ENCODE measurements at places on chromosomes 5 and 9.

GRCh38 chr5:10393491-10393890 lies 40.0 kb downstream of the MARCHF6 start:
- DNase-seq = no peak

DNA sequence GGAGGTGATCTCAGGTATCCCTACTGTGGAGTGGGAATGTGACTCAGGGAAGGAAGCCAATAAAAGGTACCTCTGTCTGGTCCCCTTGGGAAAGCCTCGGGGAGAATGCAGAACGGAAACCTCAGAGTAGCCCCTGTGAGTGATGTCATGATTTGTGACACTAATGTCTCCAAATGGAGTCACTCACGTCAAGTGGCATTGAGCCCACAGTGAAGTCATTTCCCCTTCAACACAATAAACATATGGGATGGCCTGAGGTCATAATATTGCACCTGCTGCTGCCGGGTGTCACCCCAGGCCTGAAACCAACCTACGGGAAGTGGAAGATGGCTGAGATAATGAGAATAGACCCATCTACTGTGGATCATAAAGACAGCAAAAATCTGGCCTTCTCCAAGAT lies 75.9 kb upstream of the GOLM1 start:
- no peak for DNase-seq

DNA sequence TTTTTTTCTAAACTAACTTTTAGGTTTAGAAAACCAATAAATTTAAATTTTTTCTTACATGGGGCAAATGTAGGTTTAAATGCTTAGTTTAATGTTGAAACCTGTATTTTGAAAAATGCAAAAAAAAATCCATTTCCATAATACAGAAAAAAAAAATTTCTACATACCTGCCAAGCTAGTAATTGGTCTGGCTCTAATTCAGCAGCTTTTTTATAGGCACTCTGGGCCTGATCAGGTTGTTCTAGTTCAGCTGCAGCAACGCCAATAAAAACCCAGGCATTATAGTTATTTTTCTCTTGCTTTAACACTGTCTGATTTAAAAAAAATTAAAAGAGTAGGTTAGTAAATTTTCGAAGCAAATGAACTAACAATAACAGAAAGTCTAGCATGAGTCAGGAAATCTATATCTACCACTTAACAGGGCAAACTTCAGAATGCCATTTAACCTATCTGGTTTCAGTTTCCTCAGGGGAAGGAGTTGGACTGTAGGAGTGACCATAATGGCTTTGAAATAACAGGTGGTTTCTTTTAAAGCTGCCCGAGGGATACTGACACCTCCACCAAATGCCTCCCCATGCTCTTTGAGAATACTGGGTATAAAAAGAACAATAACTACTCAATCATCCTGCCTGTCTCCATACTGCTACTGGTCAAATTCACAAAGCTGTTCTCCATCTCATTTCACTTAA lies 11.6 kb downstream of the SKIC3 start:
- DNase-seq = no peak

DNA sequence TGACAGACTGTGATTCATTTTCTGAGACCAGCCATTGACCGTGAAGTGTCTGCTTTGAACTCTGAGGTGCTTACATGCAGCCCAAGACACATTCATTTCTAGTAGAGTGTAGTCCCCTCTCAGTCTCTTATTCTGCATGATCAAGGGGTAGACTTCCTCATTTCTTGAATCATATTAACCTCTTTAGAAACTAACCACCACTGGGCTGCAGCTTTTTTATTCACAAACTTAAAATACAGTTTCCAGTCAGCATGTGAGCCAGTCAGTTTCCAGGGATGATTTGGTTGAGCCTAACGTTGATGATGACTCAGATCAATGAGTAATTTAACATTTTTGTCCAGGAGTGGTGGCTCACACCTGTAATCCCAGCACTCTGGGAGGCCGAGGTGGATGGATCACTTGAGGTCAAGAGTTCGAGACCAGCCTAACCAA lies 59.2 kb downstream of the OTULIN start:
- no peak for DNase-seq

DNA sequence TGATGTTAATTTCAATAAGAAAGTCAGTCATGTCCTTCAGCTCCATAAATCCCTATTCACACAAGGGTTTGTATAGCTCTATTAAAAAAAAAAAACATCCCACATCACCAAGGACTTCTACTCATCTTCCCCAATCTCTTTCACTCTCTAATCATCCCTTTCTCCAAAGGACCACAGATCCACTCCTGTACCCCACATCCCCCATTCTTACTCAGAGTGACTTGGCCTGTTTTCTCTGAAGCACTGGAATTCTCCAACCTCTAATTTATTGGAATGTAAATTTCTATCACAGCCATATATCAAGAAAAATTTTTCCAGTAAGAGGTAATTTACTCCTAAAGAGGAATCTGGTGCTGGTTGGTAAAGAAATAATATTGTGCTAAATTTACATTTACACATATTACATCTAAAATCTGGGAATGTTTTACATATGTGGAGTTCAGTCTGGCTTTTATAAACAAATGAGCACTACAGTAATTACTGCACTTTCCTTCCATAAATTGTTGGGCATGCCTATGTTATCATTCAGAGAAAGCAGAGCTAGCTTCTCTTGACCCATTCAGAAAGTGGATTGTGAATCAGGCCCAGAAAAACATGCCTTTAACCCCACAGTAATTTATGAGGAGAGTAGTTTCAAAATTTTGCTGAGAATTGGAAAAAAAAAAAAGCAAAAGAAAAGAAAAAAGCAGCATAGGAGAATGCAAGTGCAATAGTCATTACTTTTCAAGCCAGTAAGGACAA lies 399.5 kb upstream of the TNC start:
- no peak for DNase-seq

GRCh38 chr5:7728076-7728475 lies 122.9 kb downstream of the CFAP90 start:
- no peak for DNase-seq

DNA sequence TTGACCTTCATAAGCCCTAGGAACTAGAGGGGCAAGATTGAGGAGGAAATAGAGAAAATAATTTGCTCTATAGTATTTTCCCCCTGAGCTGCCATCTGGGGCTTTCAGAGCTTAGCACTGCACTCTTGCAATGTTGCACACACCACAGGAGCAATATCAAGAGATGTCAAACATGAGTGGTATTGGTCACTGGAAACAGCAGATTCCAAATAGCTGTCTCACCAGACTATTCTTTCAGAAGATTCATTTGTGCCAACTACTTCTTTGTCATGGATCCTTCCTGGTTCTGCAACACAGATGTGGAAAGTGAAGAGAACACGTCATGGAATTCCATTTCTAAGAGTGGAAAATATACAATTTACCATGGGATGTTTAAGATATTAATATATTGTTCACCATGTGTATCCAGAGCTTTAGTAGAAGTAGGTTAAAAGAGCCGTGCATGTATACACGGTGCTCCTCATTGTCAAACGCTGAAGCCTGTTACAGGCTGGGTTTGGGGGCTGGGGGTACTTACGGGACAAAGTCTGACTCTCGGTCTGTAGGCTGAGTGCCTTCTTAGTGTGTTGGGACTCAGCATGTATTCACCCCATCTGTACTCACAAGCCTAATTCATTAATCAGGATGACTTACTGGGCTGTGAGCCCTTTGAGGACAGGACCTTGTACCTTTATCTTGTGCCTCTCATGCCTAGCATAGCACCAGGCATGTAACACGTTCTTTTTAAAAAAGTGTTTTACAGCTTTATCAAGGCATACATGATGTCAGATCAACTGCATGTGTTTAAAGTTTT lies 31.4 kb upstream of the GDNF start:
- DNase-seq = no peak

GRCh38 chr5:43569236-43569746 lies 12.4 kb upstream of the PAIP1 start:
- no peak for DNase-seq

GRCh38 chr5:178526773-178527457 lies 63.3 kb downstream of the COL23A1 start:
- no peak for DNase-seq

GRCh38 chr9:89920951-89921350 lies 316.1 kb downstream of the GADD45G start:
- DNase-seq = no peak

DNA sequence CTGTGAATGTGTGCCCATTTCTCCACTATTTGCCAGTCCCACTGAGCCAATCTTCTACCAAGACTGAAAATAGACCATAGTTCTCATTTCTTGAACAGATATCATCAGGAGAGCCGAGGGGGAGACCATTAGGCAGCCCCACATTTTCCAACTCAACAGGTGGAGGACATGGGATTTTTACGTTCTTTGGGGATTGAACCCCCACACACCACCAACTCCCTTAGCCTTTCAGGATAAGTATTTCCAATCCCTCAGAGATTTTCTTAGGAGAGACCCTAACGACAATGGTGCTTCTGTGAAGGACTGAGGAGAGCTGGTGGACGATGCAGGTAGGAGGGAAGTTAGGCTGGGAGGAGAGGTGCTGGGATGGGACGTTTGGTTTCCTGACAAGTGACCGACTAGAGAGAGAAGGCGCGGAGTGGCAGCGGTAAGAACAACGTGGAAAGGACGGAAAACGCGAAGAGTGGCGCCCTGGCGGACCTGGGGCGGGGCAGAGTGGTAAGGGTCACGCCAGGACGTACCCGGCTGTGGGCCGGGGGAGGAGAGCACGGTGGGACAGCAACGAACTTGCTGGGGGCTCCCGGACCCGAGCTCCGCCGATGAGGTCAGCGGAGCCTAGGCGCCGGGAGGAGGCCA lies 681 bp upstream of the CHSY3 start:
- DNase-seq = no peak

GRCh38 chr9:136782452-136782851 lies 8.7 kb upstream of the TMEM141 start:
- no peak for DNase-seq

DNA sequence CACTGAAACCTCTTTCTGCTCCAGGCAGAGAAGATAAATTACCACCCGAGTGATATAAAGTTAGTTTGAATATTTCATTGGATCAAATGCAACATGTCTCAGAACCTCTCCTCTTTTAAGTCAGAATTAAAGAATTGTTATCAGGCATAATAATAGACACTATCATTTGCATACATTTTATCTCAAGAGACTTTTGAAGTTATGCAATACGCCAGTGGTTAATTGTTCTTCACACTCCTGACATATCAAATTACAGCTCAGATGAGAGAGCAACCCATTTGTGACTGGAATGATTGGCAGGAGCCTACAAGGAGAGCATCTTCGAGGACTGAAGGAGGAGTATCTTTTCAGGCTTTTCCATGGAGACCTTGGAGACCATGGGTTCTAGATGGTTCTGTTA lies 452.2 kb downstream of the KDM4C start:
- DNase-seq = no peak

- DNase-seq = no peak
Measured at GRCh38 chr9:122929796-122930354, 1.4 kb downstream of the ZBTB26 start.

- DNase-seq = no peak
Measured at GRCh38 chr9:4832786-4833579, 40.2 kb downstream of the RCL1 start.

DNA sequence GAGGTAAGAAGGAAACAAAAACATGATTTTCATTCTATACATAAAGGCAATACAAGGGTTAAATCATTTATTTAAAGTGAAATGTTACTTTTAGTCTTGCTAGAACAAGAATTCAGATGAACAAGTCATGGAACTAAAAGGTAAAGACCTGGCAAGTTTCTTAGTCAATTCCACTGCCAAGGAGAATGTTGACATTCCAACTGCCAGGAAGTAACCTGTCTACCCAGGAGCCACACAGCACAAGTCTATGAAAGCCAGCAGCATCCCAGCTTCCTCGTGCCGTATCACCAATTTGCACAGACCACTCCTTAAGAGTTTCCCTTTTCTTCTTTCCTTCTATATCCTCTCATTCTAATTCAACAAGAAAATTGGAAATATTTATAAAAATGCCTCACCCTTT lies 79.9 kb downstream of the SETX start:
- DNase-seq = no peak

- no peak for DNase-seq
Measured at GRCh38 chr5:82259172-82259800, 18.9 kb downstream of the RPS23 start.

DNA sequence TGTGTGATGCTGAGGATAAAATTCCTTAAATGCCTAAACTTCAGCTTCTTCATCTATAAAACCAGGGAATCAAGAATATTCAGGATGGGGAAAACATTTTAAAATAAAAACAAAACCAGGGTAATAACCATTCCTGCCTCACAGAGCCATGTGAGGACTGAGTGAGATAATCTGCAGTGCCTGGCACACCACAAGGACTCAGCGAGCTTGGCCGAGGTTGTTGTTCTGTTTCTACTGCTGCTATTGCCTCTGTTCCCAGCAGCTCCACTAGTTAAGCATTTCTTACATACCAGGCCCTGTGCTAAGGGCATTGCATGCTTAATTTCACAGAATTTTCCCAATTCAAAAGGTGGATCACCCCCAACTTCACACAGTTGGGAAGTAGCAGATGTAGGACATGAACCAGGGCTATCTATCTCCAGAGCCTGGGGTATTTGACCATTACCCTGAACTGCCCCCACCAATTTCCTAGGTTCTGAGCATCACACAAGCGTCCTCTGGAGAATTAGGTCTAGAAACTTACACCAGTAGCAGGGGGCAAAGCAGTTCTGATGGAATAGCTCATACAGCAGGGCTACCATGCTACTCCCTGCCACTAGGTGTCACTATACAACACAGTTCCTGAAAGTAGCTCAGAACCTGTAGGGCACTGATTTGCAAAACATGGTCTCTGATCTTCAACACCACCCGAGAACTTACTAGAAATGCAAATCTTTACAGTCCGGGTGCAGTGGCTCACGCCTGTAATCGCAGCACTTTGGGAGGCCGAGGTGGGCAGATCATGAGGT lies 74.3 kb downstream of the LRSAM1 start:
- no peak for DNase-seq

DNA sequence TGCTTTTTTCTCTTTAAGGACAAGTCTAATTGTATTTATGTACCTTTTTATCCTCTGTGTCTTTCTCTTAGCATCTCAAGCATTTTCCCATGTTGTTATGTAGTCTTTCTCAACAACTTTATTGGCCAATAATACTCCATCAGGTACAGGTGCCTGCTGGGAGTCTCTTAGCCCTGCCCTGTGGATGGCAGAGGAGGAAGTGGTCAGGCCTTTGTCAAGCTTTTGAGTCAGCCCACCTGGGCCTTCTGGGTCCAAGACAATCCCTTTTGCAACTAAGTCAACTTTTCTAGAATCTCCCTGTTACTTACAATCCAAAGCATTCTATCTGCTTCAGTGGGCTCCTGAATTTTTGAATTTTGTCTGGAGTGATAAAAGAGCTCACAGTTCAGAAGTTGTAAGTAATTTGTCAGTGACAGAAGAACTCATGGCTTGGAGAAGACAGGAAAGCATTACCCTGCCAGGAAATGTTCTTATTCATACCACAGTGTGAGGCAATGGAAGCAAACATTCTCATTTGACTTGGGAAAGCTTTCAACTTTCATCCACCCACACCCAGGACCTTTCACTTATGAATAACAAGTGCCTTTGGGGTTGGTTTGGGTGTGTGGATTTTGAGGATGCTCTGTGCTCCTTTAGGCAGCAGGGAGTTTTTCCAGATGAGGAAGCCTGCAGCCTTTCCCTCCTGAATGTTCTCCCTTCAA lies 200.0 kb upstream of the S1PR3 start:
- DNase-seq = no peak

Measured in stimulated activated CD8-positive, alpha-beta memory T cell treated with anti-CD3 and anti-CD28 coated beads, Interleukin-15, amount 100 ng/mL, for 1 hour (primary cell).